ENCODE measurements at places on chromosomes 3 and 15. TPM values are rescaled to one million over a fixed set of nuclear protein-coding genes. Genes with fewer than 3 reads are reported as not detected.

Gene ROPN1
- total RNA-seq, result not detected

Gene FSTL1
- 63.5 TPM for total RNA-seq

Gene CILP
- 0.63 TPM for total RNA-seq

Gene MESP2
- not detected for total RNA-seq

Measured in parietal lobe (tissue), 2 donors.